ENCODE measurements at places on chromosomes 1 and 21. TPM values are rescaled to one million over a fixed set of nuclear protein-coding genes. Genes with fewer than 3 reads are reported as not detected.

DNA sequence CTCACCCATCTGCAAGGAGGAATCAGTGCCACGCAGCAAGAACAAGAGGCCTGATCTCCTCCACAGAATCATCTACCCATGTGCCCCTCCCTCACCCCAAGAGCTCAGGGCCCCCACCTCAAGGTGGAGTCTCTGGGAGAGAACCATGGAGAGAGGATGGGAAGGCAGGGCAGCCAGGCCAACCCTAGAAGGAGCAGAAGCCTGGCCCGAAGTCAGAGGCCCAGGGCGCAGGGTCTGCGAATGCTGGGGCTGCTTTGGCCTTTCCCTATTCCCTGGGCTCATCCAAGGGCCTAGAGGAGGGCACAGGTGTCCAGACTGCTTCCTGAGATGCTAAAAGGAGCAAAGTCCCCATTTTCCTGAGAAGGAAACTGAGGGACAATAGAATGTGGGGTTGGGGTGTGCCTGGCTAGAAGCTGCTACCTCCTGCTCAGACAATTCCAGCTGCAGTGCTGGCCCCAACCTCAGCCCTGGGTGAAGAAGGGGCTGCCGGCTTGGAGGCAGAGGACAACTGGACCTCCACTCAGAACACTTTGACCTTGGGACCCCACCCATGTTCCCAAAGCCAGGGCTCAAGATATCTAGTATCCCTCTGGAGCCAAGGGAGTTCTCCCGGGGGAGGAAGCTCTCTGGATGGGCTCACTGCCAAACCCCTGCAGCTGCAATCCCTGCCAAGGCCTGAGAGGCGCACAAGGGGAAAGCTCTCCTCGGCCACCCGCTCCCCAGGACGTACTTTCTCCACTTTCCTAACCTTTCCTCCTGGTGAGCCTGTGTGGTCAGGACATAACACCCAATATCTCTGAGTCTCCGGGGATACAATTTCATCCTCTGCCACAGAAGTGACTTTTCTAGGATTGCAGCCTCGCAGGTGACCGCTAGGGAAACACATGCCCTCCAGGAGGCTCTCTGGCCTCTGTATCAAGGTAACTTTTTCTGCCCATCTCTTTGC is 16.6 kb upstream of the LEMD1 start:
- DNase-seq = peak; percentile 55

GRCh38 chr21:37429356-37429755 is 62.8 kb downstream of the DYRK1A start:
- DNase-seq = no peak

GRCh38 chr1:180643693-180644092 is 11.9 kb downstream of the XPR1 start:
- no peak for DNase-seq

DNA sequence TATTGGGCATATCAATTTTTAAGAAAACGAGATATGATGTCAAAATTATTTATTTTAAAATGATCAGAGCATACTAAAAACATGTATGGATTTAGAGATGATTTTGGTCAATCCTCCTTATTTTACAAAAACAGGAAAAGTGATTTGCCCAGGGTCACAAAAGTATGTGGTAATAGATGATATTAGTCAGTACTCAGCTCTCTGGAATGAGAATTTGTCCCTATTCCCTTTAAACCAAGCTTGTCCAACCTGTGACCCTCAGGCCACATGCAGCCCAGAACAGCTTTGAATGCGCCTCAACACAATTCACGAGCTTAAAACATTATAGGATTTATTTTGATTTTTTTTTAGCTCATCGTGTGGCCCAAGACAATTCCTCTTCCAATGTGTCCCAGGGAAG is 104.7 kb downstream of the AKT3 start:
- DNase-seq = no peak

- DNase-seq = peak; percentile 20
Observed at GRCh38 chr1:161940866-161941591, 82.6 kb downstream of the OLFML2B start.

- no peak for DNase-seq
Observed at GRCh38 chr1:62423580-62424242, 13.1 kb upstream of the USP1 start.

DNA sequence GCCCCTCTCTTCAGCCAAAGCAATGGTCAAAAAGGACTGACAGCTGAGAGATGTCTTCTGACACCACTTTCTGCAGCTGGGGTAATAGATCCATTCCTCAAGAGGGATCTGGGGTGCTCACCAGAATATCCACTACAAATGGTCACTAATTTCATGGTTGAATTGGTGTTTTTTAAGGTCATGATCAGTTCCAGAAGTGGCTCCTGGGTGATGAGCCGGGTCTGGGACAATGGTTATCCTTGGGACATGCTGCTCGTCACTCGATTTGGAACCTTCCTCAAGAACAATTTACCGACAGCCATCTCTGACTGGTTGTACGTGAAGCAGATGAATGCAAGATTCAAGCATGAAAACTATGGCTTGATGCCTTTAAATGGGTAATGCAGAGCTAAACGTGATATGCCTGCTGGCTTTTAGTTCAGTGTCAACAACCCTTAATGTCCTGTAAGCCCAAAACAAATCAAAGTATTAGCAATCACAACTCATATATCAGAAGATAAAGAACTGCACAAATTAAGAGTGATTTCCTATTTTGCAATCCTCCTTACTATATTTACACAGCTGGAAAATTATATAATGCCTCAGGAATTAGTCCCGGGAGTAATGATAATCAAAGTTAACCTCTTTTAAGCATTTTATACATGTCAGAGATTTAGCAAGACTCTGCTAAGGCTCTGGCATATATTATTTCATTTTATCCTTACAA is 20.1 kb downstream of the FMO3 start:
- peak; percentile 44 for DNase-seq

- DNase-seq = no peak
Observed at GRCh38 chr1:98047171-98047570, 126.3 kb upstream of the DPYD start.

- DNase-seq = no peak
Observed at GRCh38 chr1:210098356-210098755, 134.2 kb upstream of the SERTAD4 start.

The TMCC2 gene
- total RNA-seq = 0.51 TPM

The IL19 gene
- not detected for total RNA-seq

The LHX8 gene
- not detected for total RNA-seq
